Astrocyte (in vitro differentiated cells and primary cell): ENCODE measurements at places on chromosomes 6 and 20. TPM values are rescaled to one million over a fixed set of nuclear protein-coding genes. Genes with fewer than 3 reads are reported as not detected.

- DNase-seq = no peak
- peaks cover 9% of the 10 kb centered on the region for H3K36me3 ChIP-seq
- no peaks in the 10 kb centered on the region for H3K27me3 ChIP-seq
- peak overlapping the region; percentile 85 for H3K27ac ChIP-seq
- H3K4me1 ChIP-seq = peaks cover 15% of the 10 kb centered on the region
Measured at GRCh38 chr20:59940956-59941294, 736 bp downstream of the FAM217B start.

GRCh38 chr6:66865771-66866170 is 1158.7 kb upstream of the EYS start:
- H3K27ac ChIP-seq = no peak overlapping the region
- no peaks in the 10 kb centered on the region for H3K27me3 ChIP-seq
- H3K4me1 ChIP-seq = peaks cover 12% of the 10 kb centered on the region

- peaks cover 4% of the 10 kb centered on the region for H3K4me1 ChIP-seq
- H3K27ac ChIP-seq = no peak overlapping the region
- no peak overlapping the region for H3K4me3 ChIP-seq
- no peaks in the 10 kb centered on the region for H3K36me3 ChIP-seq
- no peaks in the 10 kb centered on the region for H3K27me3 ChIP-seq
Measured at GRCh38 chr6:137846772-137847313, 20.2 kb upstream of the TNFAIP3 start.

DNA sequence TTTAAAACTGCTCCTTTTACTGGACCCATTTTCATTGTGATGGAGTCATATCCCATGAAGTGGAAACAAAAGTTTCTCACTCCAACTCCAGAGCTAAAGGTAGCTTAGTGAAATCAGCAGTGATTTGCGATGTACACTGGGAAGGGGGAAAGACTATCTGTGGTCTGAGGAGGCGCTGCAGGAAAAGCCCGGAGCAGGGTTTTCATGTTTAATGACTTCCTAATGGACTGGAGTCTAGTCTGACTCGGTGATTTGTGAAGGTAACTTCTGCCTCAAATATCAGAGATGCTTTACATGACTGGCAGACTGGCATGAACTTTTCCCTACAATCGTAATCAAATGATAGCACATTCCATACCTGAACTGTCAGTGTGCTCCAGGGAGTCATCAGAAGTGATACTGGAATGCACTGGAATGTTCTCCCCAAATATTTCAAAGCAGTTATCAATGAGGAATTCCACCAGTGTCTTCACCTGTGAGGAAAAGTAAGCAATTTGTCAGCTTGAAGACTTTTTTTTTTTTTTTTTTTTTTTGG is 7.0 kb downstream of the TAGAP start:
- H3K27me3 ChIP-seq = no peaks in the 10 kb centered on the region
- peaks cover 7% of the 10 kb centered on the region for H3K4me1 ChIP-seq
- H3K4me3 ChIP-seq = no peak overlapping the region

DNA sequence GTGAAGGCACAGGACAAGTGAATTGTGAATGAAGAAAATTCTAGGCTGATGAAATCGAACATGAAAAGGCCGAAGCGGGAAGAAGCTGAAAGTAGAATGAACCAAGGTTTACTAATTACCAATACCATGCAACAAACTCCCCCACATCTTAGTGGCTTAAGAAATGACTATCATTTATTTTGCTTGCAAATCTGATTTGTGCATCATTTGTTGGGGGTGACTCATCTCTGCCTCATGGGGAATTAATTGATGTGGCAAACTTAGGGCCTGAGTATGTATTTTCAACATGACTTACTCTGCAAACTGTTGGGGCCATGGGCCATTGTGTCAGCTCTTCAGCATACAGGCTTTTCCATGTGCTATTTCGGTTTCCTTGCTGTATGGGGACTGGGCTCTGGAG is 26.8 kb downstream of the PPP1R14C start:
- no peaks in the 10 kb centered on the region for H3K36me3 ChIP-seq
- H3K27me3 ChIP-seq = no peaks in the 10 kb centered on the region
- DNase-seq = peak; percentile 88
- no peak overlapping the region for H3K27ac ChIP-seq
- H3K4me1 ChIP-seq = peaks cover 3% of the 10 kb centered on the region

Gene RPS6KA2
- total RNA-seq = 33.5 and 38.8 TPM in 2 replicates

Gene TGM3
- not detected in 2 replicates for total RNA-seq
